CD14-positive monocyte (primary cell): ENCODE measurements at places on chromosomes 13 and 19.

GRCh38 chr19:6589711-6590257 lies 1.2 kb downstream of the CD70 start:
- no peak for DNase-seq

DNA sequence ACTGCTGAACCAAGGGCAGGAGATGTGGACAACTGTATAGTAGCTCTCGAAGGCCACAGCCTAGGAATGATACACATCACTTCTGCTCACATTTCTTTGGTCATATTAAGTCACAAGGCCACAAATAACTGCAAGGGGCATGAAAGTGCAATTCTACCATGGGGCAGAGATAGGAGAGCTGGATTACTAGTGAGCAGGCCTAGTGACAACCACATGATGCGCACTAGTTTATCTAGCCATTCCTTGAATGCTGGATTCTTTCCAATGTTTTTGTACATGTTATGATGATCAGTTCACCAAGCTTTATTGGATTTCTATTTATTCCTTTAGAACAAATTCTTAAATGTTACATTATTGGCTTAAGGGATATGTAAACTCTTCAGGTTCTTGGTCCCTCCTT lies 100.7 kb downstream of the MIPEP start:
- no peak for DNase-seq

GRCh38 chr13:45792827-45793303 lies 58.7 kb downstream of the SIAH3 start:
- DNase-seq: no peak

DNA sequence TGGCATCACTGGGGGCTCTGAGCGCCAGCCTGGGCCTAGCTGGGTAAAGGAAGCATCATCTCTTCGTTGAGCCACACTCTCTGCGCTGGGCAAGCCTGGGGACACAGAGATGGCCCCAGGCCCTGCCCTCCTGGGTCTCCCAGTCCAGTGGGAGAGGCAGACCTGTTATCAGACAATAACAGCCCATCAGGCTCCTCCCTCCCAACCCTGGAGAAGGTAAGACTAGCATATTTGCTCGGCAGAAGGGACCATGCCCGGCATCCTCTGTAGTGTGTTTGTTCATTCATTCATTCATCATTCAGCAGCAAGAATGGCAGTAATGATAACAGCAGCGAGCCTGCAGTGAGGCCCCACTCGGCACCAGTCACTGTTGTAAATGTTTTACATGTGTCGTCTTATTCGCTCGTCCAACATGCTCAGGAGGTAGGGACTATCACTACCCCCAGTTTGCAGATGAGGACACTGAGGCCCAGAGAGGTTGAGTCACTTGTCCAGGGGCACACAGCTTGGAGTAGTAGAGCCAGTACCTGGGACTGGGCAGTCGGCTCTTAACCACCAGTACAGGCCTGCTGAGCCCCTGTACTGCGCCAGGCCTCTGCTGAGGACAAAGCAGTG lies 33.2 kb downstream of the PAK4 start:
- DNase-seq: no peak

- no peak for DNase-seq
Measured at GRCh38 chr19:29531458-29532025, 5.7 kb downstream of the VSTM2B start.

DNA sequence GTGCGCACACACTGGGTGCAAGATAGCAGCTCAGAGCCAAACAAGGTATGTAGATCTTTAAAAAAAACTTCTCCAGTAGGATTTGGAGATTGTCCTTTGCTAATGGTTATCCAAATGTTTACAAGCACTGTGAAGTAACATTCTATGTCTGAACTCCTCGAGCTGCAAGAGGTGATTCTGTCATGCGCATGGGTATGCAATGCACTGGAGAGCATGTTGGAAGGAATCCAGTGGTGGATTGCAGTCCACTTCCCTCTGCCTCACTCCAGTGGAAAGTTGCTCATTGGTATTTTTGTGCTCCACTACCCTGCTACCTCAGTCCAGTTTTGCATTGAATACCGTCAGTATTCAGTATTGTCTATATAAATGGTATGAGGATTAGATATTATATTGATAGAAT lies 132.1 kb downstream of the ATP8A2 start:
- no peak for DNase-seq

DNA sequence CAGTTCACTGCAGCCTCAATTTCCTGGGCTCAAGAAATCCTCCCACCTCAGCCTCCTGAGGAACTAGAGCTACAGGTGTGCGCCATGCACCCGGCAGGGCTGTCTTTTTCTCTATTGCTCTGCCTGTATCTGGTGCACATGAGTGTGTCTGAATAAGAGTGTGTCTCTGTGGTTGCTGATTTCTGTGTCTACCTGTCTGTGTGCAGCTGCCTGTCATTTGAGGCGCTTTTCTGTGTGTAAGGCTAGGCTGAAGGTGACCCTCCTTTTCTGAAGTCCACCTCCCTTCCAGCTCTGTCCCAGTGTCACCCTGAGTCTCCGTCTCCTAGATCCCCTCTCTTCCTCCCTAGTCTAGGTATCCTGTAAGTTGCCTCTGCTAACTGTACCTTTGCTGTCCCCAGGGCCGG lies 1.5 kb upstream of the PRR12 start:
- DNase-seq: no peak

- no peak for DNase-seq
Measured at GRCh38 chr13:46526100-46526735, 26.8 kb upstream of the LRCH1 start.

DNA sequence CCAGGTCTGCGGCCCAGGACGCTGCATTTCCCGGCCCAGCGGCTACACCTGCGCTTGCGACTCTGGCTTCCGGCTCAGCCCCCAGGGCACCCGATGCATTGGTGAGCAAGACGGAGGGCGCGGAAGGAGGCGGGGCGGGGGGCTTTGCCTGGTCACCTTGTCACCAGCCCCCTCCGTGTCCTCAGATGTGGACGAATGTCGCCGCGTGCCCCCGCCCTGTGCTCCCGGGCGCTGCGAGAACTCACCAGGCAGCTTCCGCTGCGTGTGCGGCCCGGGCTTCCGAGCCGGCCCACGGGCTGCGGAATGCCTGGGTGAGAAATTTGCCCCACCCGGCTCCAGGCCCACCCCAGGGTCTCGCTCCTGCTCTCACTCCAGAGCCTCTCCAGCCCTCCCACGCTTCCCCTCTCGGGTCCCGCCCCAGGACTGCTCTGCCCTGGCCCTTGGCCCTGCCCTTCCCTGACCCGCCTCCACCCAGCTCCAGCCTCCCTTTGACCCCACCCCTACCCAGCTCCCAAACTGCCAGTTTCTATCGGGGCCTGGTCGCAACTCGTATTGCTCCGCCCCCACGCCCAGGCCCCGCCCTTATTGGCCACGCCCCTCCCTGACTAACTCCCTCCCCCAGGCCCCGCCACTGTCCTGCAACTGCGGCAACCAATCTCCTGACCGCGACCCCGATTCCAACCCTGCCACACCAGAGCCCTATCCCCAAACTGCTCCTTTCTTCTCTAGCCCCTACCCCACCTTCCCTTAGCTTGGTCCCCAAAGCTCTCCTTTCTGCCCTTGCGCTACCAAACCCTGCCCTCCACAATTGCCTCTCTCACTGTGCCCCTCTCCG lies 8.6 kb downstream of the LTBP4 start:
- DNase-seq: peak; percentile 76

DNA sequence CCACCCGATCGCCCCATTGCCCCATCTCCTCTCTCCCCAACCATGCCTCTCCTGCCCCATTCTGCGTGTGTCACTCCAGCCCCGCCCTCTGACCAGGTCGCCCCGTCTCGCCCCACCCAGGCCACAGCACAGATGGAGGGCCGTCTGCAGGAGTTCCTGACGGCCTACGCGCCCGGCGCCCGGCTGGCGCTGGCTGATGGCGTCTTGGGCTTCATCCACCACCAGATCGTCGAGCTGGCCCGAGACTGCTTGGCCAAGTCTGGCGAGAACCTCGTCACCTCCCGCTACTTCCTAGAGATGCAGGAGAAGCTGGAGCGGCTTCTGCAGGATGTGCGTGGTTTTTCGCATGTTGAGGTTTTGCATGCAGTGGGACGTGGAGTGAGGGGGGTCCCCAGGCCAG lies 26.2 kb downstream of the MAST3 start:
- DNase-seq: no peak

GRCh38 chr19:532561-533363 lies 1.2 kb downstream of the CDC34 start:
- DNase-seq: peak; percentile 64

GRCh38 chr13:36166046-36166445 lies 34.9 kb upstream of the DCLK1 start:
- no peak for DNase-seq

GRCh38 chr13:95388420-95389079 lies 87.3 kb upstream of the ABCC4 start:
- peak; percentile 10 for DNase-seq

DNA sequence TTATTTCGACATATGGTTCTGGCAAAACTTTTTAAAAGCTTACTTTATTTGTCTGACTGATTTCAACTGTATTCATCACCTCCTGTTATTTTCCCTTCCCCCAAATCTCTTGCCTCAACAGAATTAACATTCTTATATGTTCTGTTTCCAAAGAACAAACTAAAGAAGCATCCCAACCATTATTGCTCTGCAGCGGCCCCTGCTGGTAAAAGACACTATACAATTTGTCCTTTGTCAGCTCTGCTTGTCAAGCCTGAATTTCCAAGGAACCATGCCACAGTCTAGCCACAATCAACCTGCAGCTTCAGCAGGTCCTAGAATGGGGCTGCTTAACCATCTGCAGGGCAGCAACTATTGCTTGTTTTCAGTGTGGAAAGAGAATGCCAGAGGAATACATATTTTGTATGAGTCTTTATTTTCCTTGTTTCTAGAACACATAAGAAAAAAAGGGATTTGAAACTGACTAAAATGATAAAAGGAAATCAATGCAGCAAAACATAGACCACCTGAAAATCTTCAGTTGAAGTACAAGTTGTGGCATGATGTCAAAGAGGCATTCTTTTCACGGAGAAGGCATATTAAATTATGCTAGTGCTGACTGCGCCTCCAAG lies 845.3 kb downstream of the DIAPH3 start:
- peak; percentile 8 for DNase-seq

DNA sequence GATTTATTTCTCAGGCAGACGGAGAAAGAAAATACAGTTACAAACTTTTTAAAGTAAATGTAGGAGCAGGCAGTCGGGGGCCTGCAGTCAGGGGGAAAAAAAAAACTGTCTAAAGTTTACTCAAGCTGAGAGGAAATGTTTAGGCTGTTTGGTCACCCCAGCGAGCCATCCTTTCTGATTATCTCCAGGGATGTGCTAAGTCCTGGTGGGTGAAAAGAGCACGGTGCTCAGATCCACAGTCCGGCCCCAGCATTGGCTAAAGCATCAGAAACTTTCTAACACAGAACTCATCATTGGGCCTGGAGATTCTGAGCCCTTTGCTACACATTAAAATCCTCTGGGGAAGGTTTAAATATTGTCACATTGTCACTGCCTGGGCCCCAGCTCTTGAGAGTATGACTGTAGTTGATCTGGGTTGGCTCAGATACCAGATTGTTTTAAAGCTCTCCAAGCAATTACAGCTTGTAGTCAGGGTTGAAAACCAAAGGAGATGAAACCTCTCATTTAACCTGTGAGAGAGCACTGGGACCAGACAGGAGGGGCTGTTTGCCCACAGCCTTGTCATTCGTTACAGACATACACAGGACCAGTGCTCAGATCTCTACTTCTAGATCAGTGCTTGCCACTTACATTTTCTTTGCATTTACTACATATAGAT lies 131.1 kb upstream of the HTR2A start:
- DNase-seq: no peak

GRCh38 chr13:41231786-41232185 lies 31.6 kb downstream of the MTRF1 start:
- no peak for DNase-seq

- DNase-seq: peak; percentile 38
Measured at GRCh38 chr13:30700364-30700763, 35.0 kb upstream of the ALOX5AP start.

DNA sequence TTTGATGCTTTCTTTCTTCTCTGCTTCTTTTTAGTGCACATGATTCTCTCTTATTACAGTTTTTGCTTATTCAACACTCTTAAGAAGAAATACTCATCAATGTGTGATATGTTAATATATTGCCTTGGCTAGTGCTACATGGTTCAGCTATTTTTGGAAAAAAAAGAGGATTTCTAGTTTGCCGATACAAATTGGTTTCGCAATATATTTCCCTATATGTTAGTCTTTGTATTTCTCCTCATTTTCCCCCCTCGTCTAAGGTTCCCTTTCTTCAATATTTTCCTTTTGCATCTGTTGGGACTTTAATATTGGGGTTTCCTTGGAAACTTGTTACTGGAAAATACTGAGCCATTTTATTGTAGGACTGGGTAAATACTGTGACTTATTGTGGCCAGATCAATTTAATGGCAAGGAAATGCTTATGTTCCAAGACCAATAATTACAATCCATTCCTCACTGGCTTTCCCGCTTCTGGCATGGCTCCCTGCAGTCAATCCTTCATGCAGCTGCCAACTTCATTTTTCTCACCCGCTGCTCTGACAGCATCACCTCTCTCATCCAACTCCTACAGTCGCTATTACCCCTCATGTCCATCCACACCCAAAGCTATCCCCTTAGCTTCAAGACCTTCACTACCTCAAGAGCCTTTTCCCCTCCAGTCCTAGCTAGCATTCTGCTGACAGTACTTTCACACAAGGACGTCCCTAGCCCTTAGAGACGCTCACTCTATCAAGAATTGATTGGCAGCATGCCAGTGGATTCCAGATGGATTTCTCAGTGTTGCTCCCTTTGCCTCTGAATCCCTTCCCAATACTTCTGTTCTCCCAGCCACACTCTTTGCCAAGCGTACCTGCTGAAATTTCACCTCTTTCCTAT lies 280.1 kb upstream of the TMTC4 start:
- DNase-seq: no peak

DNA sequence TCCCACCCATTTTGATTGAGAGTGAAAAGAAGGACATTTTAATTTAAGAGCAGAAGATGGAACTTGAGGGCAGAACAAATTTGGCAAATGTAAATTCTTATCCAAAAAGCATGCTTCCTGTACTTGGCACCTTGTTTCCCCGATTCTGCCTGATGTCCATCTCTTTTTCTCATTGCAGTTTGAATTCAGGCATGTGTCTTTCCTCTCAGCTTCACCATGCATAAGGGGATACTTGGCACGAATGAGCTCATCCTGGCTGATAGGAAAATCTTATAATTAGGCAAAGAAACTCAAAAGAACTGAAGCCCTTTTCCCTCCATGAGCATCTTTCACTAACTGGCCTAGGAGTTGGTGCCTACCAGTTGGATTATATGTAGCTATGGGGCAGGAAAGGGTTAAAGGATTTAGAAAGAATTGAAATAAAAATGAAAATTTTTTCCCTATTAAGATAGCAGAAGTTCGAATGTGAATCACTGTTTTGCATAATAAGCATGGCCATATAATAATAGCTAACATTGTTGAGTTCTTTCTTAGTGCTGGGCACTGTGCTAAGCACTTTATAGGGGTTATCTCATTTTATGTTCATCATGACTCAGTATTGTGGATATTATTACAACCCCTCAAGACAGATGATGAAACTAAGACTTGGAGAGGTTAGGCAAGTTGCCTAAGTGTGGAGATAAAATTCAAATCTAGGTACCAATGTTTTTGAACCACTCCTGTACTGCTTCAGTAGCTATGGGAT lies 386.6 kb downstream of the KCNRG start:
- DNase-seq: no peak

DNA sequence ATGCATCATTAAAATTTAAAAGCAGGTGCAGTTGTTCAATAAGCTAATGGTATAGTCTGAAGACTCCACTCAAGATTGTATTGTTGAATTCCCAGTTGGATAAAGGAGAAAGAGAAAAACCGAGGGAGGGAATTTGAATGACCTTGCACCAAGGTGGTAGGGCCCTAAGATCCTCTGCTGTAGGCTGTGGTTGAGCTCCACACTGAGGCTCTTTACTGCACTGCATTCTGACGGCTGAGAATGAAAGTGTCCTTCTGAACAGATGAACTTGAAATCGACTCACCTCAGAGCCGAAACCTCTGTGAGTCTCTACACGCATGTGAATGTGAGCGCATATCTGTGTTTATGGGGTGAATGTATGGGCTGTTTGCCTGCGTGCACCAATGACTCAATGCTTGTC lies 388.9 kb upstream of the DACH1 start:
- no peak for DNase-seq
